ENCODE measurements at places on chromosomes 5 and 9.

DNA sequence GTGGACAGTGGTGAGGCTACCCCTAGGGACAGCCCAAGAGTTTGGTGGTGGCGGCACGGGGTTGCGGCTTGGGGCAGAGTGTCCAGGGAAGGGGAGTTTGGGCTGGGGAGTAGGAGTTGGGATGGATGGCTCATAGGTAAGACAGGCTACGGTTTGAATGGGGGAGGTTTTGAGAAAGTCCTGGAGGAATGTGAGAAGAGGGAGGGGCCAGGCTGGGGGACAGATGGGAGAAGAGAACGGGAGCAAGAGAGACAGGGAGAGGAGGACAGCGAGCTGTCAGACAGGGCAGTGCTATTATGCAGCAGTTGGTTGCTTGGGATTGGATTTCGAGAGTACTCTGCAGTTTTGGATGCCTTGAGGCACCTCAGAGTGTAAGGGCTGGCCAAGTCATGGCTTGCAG is 24.5 kb downstream of the PSD2 start:
- DNase-seq: no peak

DNA sequence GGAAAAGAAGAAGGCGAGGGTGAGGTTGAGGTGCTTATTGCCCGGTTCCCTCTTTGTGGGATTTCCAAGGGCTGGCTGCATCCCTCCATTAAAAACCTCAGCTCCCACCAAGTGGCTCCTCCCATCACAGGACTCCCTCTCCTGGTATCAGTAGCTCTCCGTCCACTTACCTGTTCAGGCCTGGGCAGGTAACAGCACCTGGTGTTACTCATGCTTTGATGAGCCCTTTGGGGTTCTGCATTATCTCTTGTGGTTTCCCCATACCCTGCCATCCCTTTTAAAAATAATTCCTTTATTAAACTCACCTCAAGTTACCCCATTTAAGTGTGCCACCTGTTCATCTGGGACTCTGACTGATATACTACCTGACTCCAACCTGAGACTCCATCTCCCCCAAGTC is 17.5 kb upstream of the TGFBR1 start:
- no peak for DNase-seq

DNA sequence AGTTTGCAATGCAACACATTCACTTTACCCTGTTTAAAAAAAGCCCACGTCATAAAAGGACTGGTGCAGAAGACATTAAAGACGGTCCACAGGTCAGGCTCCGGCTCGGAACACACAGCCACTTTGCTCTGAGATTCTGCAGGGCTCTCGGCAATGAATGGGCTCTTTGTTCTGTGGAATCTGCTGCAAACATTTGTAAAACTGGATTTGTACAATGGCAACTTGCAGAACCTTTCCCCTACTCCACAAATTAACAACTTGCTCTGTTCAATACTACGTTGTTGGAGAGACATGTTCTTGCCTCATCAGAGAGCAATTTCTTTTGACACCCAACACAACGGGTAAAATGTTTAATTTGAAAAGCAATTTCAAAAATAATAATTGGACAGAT is 13.0 kb upstream of the NR5A1 start:
- no peak for DNase-seq

DNA sequence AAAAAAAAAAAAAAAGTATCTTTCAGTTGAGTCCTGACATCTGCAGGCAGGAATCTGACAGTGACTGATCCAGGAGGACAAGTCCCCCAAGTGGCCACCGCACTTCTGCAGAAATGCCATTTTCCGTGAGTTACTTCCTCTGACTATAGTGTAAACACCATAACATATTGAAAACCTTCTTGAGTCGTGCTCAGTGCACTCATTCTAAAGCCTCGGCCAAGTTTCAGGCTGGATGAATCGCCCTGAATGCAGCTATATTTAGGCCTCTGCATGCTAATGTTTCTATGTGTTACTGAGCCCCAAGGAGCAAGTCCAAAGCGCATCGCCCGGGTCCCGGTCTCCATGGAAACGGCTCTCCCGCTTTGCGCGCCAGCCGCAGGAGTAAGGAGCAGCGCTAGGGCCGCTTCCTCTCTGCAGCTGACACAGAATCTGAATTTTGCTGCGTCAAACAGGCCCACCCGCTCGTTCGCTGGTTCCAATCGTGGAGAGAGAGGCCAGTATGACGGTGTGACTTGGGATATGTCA is 335.4 kb downstream of the MSX2 start:
- peak; percentile 84 for DNase-seq

DNA sequence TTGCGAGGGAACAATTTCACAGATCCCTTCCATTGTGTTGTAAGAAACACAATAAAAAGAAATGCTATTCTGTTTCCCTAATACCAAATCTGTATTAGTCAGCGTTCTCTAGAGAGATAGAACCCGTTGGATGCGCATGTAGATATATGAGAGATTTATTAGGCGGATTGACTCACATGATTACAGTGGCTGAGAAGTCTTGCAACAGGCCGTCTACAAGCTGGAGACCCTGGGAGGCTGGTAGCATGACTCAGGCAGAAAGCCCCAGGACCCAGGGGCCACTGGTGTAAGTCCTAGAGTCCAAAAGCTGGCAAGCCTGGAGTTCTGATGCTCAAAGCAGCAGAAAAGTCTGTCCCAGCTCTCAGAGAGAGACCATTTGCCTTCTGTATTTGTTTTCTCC is 18.4 kb upstream of the IL17B start:
- no peak for DNase-seq

DNA sequence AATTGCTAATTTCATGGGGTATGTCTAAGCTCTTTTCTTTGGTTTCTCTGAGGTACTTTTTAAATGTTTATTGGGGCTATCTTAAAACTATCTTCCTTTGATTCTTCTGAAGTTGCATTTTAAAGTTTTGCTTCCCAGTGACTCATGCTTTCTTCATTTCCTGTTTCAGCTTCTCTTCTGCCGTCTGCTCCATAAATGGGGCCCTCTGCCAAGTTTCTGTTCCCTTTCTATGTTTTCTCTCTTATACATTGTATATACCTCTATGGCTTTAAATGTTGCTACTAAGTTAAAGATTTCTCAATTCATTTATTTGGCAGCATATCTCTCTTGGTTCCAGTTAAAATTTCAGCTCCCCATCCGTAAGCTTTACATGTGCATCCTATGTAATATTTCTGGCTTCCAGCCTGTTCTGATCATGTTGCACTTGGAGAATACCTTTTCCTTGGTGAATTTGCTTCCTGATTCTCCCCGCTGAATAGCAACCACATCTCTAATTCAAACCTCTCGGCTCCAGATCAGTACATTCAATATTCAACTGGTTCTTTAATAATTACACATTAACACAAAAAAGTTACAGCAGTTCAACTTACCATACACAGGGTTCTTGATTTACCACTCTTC is 125.3 kb downstream of the ST8SIA4 start:
- peak; percentile 44 for DNase-seq

GRCh38 chr5:39629946-39630345 is 205.2 kb upstream of the DAB2 start:
- no peak for DNase-seq

GRCh38 chr5:38370358-38371100 is 112.2 kb downstream of the EGFLAM start:
- peak; percentile 33 for DNase-seq

DNA sequence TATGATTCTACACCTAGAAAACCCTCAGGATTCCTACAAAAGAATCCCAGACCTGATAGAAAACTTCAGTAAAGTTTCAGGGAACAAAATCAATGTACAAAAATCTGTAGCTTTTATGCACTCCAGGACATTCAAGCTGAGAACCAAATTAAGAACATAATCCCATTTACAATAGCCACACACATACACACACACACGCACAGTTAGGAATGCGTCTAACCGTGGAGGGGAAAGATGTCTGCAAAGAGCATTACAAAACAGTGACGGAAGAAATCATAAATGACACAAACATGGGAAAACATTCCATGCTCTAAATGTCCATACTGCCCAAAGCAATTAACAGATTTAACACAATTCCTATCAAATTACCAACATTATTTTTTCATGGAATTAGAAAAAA is 51.4 kb upstream of the CAST start:
- no peak for DNase-seq

- peak; percentile 11 for DNase-seq
Observed at GRCh38 chr9:134616341-134616740, 25.3 kb upstream of the COL5A1 start.

DNA sequence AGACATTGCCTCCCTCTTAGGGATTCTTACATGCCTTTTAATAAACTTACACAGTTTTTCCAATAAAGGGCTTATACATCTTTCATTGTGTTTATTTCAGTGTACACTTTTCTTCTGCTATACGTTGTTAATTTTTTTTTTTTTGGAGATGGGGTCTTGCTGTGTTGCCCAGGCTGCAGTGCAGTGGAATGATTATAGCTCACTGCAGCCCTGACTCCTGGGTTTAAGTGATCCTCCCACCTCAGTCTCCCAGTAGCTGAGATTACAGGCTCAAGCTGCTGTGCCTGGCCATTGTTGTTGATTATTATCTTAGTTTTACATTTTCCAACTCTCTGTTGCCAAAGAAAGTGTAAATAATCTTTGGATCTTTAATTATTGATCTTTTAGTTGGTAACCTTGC is 89.8 kb downstream of the GTF3C4 start:
- no peak for DNase-seq

DNA sequence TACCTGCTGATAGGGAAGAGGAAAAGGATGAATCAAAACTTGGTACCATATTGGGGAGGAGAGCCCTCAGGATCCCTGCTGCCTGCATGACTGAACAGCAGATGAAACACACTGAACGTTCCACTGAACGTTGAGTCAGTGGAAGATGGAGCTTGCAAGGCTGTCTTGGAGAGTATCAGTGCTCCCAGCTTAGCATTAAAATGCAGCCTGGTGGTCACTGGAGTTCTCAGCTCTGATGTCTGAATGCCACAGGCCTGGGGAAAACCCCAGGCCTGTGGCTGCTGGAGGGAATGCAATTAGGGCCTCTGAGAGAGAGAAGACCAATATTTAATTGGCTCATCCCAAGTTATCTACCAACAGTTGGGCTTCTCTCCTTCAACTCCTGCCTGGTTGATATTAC is 54.5 kb downstream of the PDE4D start:
- no peak for DNase-seq

DNA sequence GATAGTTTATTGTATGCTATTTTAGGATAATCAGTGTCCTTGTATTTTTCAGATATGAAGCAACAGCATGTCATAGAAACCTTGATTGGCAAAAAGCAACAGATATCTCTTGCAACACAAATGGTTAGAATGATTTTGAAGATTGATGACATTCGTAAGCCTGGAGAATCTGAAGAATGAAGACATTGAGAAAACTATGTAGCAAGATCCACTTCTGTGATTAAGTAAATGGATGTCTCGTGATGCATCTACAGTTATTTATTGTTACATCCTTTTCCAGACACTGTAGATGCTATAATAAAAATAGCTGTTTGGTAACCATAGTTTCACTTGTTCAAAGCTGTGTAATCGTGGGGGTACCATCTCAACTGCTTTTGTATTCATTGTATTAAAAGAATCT is 14.5 kb downstream of the CCT5 start:
- DNase-seq: no peak

DNA sequence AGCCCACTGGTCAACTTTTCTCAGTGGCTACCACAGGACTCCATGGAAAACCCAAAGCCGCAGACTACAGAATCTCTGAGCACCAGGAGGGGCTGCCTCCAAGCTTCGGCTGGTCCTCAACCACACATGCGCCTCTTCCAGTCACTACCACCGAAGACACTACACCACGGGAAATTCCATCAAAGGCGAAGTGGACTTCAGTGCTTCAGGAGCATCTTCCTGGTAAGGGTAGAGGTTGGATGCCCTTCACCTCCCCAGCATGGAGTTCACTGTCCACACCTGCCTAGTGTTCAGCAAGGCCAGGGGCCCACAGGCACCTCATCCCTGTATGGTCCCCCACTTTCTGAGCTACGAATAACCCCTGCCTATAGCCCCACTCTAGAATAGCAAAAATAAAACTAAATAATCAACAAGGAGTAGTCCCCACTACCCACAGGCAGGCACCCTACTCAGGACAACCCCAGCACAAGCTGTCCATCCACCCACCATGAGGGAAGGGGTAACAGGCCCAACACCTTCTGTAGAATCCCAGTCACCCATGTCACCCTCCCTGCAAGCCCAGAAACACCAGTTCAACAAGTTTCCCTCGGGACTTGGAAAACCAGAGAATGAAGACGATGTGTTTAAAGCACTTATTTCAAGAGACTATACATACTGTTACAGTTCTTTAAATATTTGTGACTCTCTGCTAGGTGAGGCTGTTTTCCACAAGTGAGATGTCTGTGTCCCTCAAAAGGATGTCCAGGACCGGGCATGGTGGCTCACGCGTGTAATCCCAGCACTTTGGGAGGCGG is 2.6 kb downstream of the VDAC1 start:
- no peak for DNase-seq

DNA sequence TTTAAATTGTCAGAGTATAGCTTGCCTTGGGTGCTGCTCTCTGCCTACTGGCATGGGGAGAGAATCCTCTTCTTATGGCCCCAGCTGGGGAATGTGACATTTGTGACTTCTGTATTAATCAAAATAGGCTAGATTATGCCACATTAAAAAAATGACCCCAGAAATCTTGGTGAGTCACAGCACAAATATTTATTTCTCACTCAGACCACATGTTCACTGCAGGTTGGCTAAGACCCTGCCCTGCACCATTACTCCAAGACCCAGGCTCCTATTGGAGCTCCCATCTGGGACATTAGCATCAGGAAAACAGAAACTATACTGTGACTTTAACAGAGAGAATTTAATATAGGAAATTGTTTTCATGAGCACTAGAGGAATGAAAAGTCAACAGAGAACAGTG is 16.6 kb upstream of the WHRN start:
- DNase-seq: no peak

GRCh38 chr9:4618700-4619099 is 43.4 kb upstream of the PLPP6 start:
- no peak for DNase-seq

- peak; percentile 79 for DNase-seq
Observed at GRCh38 chr9:91771027-91771426, 179.0 kb downstream of the ROR2 start.

DNA sequence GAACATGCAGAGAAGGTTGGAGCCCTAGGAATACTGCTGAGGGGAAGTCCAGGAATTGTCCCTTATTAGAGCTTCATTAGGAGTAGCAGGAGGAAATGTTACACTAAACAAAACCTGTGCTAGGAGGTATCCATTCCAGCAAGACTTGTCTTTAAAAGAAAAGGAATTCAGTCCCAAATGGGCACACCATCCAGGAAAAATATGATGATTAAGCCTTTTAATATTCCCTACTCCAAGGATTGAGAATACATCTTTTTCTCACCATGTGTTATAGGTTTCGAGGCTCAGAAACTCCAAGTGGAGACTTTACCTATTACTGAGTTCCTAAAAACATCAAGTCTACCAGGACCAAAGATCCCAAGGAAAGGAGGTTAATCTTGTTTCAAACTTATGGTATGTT is 179.3 kb downstream of the MCTP1 start:
- DNase-seq: no peak

Measured in right hindlimb (tissue), 1 donor.